GM13976 (cell line): ENCODE measurements at places on chromosomes 5 and 9.

DNA sequence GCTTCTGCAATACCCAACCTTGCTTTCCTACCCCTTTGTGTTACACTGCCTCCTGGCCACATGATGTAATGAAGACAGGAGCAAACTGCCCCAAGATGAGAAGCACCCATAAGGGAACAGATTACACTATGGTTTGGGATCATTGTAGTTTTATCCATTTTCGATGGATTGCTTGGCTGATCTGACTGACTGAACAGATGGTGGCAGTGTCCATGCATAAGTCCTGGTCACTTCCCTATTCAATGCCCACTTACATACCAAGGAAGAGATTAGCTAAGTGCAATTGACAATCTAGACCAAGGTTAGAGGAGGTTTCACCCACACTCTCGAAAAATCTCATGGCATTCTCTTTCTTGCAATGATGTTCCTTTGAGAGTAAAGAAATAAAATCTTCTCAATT is 319.9 kb downstream of the RAB3C start:
- DNase-seq = no peak

GRCh38 chr5:135186662-135187522 is 152.9 kb upstream of the PITX1 start:
- DNase-seq = no peak

DNA sequence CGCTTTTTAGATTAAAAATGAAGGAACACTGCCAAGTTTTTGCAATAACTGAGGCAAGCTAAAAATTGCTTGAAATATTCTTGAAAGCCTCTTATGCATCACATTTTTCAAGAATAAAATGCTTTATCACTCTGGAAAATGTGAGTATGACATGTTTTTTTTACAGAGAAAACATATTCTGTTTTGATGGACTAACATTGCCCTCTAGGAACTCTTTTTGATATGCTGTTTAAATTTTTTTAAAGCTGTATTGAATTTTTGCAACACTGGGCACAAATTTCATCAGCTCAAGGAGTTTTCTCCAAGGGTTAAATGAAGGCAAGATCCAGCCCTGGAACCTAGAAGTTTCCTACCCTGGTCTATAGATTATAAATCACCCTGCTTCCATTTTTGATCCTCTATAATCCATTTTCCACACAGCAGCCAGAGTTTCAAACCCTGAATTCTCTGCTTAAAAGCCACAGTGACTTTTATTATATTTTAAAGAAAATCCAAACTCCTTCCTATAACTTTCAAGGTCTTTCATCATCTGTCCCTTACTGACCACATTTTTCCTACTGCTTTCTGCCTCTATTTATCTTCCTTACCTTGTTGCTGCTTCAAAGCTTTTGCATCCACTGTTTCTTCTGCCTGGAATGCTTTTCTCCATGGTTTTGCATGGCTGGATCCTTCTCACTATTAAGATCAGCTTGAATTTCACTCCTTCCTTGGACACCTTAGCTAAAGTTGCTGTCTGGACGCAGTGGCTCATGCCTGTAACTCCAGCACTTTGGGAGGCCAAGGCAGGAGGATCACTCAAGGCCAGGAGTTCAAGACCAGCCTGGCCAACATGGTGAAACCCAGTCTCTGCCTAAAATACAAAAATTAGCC is 60.9 kb downstream of the IL31RA start:
- DNase-seq = no peak

- no peak for DNase-seq
Observed at GRCh38 chr5:162888268-162888667, 549.1 kb upstream of the CCNG1 start.

DNA sequence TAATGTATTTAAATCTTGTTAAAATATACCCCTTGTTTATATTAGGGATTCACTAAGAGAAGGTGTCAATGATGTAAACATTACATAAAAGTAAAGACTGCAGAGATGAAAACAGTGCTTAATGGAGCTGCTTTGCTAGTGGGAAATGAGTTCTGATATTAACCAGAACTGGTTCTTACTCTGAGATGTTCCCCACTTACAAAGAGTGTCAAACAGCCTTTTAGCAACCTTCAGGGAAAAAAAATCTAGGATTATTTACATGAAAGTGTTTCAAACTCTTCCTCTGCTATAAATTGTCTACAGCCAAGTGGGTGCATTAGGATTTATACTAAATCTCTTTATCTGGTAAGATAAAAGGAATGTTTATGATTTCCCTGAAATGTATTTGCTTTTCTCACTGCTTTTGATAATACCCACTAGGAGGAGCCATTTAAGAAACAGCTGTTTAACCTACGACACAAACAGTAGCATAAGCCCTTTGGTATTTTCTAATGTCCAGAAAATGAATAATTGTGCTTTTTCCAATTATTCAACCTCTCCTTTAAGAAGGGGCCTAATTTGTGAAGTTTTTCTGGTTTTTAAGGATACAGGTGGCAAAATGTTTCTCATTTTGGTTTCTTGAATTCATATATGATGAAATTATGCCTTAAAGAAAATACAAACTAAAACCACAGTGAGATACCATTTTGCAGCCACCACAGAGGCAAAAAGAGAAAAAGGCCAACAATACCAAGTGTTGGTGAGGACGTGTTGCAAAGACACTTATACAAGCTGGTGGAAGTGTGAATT is 186.3 kb downstream of the TLE4 start:
- DNase-seq = no peak

DNA sequence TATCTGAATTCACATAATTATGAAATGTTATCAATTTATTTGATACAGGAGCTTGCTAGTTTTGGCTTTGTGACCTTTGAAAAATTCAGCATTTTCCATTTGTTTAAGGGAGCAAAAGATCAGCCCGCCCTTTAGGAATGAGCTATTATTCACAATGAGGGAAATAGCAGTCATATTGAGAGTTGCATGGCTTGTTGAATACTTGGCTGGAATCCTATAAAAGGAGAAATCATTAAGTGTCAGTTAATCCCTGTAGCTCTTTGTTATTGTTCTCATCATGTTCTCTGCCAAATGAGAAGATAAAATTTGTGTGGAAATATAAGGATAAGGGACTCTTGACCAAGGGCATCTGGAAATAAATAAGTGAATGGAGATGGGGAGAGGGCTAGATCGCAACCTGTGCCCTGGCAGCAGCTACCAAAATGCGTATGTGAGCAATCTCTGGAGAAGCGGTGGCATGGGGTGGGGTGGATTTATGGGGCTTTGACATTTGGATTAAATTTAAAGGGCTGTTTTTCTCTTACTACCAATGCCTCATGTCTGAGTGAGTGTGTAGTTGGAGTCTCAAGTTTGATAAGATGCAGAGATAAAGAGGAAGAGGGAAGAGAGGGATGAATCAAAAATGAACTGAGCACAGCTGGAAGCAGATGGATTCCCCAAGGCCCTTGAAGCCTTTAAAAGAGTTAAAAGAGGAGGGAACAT is 237.6 kb downstream of the NNT start:
- DNase-seq = no peak

DNA sequence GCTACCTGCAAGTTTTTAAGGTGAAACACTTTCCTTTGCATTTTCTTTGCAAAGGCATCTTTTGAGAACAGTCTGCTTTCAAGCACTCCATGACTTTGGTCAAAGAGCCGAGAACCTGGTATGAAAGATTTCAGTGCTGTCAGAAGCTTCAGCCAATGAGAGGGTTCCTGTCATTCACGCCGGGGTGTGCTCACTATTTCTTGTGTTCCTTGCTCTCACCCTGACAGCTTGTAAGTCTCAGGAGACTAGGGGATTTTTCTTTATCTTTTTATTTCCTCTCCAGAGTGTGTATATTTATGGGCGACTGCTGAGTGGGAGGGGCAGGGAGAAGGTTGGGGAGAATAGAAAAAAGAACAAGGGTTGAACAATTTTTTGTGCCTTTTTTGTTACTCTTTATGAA is 334.0 kb downstream of the PSAT1 start:
- no peak for DNase-seq

DNA sequence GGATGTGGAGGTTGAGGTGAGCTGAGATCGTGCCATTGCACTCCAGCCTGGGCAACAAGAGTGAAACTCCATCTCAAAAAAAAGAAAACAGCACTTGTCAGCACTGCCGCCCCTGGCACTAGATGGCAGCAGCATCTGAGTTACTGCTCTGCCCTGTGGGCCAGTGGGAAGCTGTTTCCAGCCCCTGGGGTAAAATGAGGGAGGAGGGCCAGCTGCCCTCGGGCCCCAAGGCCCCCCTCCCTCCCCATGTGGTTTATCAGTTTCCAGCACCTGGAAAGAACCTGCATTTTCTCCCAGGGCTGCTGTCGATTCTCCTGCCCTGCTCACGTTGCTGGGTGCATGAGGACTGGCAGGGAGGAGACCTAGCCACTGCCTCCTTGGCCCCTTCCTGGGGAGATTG is 13.2 kb upstream of the CEL start:
- DNase-seq = peak; percentile 66

DNA sequence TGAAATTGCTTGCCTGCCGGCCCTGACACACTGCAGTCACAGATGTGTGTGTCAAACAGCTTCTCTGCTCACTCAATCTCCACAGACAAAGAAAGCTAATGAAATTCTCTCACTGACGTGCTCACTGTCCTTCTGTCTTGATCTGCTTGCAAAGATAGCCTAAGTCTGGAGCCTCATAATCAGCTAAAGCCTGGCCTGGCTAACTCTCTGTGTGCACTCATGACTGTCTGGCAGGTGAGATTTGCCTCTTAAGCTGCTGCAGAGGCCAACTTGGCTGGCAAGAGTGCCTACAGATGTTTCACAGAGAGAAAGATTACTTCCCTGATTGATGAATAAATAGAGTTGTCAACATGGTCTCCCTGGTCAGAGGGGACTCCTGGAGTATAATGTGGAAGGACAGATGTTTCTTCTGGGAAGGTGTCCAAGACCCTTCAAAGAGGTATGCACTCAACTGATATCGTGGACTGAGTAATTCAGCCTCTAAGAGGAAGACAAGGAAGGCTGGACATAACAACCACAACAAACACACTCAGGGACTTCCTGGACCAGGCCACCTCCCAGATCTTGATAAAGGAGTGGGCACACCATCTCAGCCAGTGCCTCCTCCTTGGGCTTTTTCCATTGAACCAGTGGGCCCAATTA is 362.0 kb downstream of the SPOCK1 start:
- DNase-seq = no peak

DNA sequence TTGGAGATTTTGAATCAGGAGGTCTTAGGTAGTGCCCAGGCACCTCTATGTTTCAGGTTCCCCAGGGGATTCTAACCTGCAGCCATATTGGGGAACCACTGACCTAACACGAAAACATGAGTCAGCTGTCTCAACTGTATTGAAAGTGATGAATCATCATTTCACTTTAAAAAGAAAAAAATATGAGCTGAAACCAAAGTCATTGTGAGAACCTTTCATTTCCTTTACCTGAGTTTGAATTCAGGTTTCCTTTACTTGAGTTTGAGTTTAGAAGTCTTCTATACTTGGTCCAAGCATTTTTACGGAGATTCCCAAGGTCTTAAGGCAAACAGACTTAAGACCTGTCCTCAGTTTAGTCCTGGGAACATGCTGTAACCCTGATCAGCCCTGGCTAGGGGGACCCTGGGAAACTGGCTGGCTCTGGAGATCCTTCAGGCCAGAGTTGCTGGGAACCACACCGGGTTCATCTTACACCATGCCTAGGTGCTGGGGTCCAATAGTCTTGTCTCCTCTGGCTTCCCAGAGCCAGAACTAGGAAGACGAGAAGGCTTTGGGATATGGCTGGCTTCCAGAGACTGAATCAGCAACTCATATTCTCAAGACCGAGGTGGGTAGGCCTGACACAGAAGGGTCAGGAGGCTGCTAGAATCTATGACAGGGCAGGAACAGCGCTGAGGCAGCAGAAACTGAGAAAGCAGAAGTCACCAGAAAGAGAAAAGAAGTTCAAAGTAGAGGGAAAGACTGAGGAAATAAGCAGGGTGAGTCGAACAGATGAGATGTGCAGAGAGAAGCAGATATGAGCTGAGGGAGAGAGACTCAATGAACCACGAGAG is 16.4 kb upstream of the PDCD1LG2 start:
- DNase-seq = peak; percentile 66

DNA sequence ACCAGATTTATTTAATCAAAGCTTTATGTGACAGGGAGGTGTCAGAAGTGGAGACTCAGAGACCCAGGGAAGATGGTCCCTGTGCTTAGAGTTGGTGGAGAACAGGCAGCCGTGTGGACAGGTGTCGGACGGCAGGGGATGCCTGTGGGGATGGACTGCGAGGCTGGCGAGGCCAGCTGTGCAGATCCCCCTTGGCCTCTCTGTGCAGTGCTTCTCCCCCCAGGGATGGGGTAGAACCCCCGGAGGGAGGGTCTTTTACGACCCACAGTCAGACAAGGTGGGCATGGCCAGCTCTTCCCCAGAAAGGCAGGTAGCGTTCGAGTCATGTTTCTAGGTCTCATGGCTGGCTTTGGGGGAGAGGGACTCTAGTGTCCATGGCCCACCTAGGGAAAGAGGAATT is 4.7 kb upstream of the SLC2A6 start:
- no peak for DNase-seq

GRCh38 chr5:59351076-59351794 is 542.3 kb downstream of the PDE4D start:
- no peak for DNase-seq

- DNase-seq = no peak
Observed at GRCh38 chr5:42952578-42952974, 87.5 kb downstream of the ANXA2R start.

GRCh38 chr9:88585426-88585825 is 50.4 kb downstream of the NXNL2 start:
- no peak for DNase-seq

GRCh38 chr5:82985763-82986162 is 91.4 kb downstream of the TMEM167A start:
- DNase-seq = no peak

DNA sequence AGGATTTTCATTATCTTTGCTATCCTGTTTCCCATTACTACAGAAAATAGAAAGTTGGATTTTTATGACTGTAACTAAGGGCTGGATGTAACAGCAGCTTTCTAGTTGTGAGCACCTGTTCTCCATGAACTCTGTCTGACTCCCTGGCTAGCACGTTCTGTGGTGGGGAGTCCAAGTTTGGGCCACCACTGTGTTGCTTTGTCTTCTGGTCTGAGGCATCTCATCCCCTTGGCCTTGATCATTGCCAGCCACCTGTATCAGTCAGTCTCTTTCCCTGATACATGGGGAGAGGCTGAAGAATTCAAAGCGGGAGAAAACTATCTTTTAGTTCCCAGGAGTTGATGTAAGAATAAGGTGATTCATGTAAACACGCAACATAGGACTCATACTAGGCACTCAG is 33.4 kb downstream of the WDR70 start:
- no peak for DNase-seq

DNA sequence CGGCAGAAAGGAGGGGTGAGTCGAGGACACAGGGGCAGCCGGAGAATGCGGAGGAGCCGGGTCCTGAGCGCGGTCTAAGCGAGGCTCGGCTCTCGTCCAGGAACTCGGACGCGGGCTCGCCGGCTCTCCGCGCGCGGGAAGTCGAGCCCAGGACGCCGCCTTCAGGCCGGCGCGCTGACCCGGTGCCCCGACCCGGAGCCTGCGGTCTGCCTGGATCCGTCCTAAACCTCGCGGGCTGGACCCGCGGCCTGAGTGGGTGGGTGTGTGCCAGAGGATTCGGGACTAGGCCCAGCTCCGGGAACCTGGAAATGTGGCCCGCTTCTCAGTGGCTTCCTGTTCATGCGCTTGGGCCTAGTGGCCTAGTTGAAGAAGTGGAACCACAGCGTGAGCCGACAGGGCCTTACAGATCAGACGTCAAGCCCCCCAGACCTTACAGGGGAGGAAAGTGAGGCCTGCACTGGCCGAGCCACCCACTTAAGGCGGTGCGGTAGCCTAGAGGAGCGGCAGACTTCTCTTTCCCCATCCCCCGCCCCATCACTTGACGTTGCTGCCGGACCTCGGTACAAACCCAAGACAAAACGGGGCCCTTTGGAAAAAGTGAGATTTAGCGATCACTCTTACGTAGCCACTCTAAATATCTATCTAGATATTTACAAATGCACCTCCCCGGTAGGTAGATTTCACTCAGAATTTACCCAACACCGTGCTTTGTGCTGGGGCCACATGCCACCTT is 1.2 kb downstream of the CDKN2B-AS1 start:
- peak; percentile 52 for DNase-seq
